ENCODE measurements at places on chromosomes 12 and 14.

DNA sequence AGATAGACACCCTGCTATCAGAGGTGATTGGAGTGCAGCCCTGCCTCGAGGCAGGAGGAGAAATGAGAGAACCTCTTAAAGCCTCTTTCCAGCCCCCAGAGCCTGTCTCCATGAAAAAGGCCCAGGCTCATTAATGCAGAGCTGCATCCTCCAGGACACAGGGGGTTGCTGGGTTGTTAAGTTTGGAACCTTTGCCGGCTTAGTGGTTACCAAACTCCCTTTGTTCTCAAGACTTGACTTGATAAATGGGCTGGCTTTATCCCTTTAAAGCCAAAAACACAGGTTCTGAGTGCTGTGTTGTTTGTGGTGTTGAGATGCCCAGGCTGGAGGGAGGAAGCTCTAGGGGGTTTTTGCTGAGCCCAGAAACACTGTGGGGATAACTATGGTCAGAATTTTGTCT lies 71.0 kb downstream of the DAD1 start:
- DNase-seq: no peak

GRCh38 chr14:93974833-93975232 lies 1.5 kb downstream of the ASB2 start:
- no peak for DNase-seq

GRCh38 chr12:129641926-129642325 lies 261.9 kb downstream of the TMEM132D start:
- no peak for DNase-seq

DNA sequence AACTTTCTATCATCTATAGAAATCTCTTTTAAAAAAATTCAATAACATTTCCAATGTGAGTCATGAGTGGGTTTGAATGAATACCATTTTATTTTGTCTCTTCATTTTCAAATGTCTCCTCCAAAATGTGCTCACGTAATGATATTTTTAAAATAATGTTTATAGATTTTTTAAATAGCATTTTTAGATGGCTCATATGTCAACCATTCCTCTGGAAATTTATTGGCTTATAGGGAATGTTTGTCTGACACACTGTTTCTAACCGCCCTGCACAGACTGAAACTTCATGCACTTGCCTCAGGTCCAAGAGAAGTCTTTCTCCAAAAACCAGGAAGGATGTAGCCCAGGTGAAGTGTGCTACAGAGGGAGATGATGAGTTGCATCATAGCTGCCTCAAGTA lies 88.8 kb upstream of the PLEKHG7 start:
- DNase-seq: no peak

- DNase-seq: no peak
Observed at GRCh38 chr14:87837296-87837695, 155.7 kb downstream of the GALC start.

DNA sequence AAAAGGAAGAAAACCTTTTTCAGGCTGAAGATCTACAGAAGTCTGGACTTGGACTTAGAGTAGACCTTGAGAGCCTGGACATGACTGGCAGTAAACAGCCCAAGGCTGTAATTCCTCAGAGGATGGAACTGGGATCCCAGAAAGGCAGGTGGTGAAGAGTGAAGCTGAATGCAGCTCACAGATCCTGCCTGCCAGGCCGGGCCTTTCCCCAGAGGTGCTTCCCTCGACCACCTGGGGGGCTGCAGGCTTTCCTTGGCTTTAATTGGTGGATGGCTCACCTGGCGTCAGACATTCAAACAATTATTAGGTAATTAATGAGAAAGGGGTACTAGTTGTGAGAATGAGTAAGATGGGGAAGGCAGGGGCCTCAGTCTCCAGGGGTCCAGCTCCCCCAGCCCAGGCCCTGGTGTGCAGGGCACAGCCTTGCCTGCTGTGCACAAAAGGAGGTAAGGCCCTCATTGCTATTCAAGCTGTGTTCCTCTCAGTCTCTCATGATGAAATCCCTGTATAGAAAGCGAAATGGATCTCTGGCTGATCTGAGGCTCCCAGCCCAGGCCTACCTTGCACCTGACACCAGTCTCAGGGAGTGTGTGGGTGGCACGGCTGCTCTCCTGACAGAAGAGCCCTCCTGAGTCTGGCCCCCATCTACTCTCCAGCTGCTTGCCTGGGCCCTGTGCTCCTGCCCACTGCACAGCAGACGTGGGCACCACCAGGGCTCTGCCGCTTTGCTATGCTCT lies 63.0 kb upstream of the TCL1A start:
- DNase-seq: no peak

DNA sequence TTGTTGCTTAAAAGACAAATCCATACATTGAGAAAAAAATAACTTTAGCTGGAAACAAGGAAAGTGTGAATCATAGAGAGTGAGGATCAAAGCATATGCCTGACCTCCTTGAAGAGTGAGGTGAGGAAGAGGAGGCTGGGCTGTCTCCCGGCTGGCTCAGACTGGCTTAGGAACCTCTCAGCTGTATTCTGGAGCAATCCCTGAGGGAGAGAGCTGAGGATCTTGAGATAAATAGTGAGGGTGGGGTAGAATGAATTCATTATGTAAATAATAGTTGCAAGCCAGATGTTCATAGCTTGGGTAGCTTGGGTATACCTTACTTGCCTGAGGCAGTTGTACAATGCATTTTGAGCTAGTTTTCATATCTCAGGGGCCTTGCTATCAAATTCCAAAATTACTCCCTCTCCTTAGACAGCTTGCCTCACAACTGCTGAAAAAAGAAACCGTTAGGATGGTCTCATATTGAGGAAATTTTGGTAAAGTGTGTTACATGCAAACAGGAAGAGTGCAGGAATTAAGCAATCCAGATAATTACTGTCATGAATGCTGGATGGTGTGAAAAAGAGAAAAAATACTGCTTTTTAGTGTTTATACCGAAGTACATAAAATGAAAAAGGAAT lies 30.5 kb upstream of the SLC15A5 start:
- no peak for DNase-seq

- DNase-seq: no peak
Observed at GRCh38 chr14:21631084-21631483, 3.7 kb downstream of the OR10G2 start.

- DNase-seq: no peak
Observed at GRCh38 chr14:79415726-79416125, 795.6 kb downstream of the DIO2 start.

- no peak for DNase-seq
Observed at GRCh38 chr12:89935850-89936249, 227.2 kb upstream of the ATP2B1 start.

DNA sequence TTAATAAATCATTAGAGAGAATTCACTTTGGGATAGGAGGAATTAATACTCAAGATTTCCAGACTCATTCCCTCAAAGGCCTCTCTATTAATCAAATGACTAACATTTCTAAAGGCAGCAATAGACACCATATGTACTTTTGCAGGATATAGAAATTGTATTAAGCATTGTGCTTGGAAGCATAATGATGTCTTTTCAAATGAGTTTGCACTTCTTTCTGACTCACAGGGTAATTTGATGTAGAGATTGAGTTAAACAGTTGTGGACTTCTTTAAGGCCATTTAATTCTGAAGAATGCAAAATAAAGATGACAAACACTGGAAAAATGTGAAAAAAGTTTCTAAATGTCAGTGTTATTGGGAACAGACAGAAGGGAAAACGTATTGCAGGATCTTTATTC lies 63.4 kb upstream of the CSRP2 start:
- no peak for DNase-seq

DNA sequence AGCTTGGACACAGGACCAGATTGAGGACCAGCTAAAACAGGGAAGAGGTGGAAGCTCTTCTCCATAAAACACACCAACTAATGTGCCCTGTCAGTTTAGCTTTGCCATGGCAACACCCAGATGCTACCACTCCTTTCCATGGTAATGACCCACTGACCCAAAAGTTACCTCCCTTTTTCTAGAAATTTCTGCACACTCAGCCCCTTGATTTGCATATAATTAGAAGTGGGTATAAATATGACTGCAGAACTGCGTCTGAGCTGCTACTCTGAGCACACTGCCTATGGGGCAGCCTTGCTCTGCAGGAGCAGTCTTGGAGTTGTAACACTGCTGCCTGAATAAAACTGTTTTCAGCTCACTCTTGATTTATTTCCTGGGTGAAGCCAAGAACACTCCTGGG lies 3.2 kb upstream of the TDG start:
- no peak for DNase-seq

DNA sequence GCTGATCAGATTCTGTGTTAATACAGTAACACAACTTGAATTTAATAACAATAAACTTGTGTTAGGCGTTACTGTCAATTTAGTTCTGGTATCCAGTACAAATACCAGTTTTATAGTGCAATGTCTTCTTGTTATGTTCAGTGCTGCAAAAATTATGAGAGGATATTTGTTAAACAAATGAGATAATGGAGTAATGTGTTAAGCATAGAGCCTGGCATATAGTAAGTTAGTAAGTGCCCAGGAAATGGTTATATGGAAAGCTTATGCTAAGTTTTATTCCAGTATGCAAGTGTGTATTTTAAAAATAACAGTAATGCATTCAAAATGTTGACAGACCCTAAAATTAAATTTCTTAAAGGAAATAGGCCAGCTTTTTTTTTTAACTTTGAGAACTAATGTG lies 1.8 kb downstream of the VRK1 start:
- no peak for DNase-seq

- DNase-seq: no peak
Observed at GRCh38 chr14:50569714-50570274, 9.8 kb downstream of the ATL1 start.

DNA sequence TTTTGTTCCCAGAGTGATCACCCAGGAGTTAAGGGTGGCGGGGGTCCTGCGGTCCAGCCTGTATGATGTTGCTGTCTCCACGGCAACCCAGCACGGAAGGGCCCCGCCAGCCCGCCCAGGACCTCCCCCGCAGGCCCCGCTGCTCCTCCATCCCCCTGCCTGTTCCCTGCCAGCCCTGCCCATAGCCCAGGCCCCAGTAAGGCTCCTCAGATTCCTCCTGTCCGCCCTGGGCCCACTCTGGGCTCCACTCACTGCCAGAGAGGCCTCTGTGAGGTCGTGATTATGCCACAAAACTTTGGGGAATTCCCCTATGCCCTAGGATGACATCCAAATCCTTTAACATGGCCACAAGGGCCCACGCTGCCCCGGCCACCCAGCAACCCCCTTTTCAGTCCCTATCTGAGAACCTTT lies 20.8 kb downstream of the HSP90AA1 start:
- no peak for DNase-seq

GRCh38 chr12:112160611-112161010 lies 35.3 kb downstream of the TRAFD1 start:
- no peak for DNase-seq

GRCh38 chr12:6185961-6186827 lies 14.0 kb upstream of the CD9 start:
- DNase-seq: no peak

DNA sequence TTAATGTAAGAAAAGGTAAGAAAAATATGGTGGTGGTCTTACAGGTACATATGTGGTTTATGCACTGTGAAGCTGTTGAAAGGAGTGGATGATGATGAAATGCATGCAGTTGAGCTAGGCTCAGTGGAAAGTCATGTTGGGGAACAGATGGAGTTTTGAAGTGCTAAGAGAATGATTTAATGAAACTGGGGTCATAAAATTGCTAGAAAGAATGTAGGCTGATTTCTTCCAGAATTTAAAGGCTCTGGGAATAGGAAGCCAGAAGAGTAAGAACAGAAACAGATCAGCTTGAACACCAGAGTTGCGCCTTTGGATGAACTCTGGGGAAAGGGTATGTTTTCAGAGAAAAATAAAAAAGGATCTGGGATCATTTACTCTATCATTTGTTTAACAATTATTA lies 146.5 kb downstream of the MON2 start:
- no peak for DNase-seq

- no peak for DNase-seq
Observed at GRCh38 chr12:40469736-40470135, 222.5 kb upstream of the CNTN1 start.

GRCh38 chr12:84811291-84811690 lies 101.3 kb downstream of the SLC6A15 start:
- no peak for DNase-seq

- DNase-seq: no peak
Observed at GRCh38 chr14:49896966-49897365, 4.1 kb downstream of the ARF6 start.

GRCh38 chr12:104384141-104384880 lies 72.4 kb upstream of the CHST11 start:
- no peak for DNase-seq

- DNase-seq: no peak
Observed at GRCh38 chr12:65325183-65325582, 46.7 kb downstream of the MSRB3 start.

DNA sequence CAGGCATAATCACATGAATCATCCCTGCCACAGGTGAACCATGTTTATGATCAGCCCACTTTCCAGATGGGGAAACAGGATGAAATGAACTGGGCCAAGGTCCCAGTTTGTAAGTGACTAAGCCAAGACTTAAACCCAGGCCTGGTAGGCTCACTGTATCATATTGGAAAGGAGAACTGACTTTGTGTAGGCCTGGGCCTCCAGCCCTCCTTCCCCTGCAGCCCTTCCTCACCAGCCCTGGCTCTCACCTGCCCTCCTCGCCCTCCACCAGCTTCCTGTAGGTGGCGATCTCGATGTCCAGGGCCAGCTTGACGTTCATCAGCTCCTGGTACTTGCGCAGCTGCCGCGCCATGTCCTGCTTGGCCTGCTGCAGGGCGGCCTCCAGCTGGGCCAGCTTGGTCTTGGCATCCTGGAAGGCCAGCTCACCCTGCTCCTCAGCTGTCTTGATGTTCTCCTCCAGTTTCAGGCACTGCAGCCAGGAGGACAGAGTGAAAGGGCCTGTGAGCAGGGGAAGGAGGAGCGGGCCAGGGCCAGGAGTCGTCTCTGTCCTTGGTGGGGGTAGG lies 19.8 kb downstream of the KRT80 start:
- no peak for DNase-seq

GRCh38 chr14:68795597-68796417 lies 2.9 kb upstream of the ZFP36L1 start:
- DNase-seq: peak; percentile 78

GRCh38 chr12:110531741-110532333 lies 29.7 kb downstream of the RAD9B start:
- no peak for DNase-seq
